Ammon's horn (tissue), 1 donor: ENCODE measurements at places on chromosomes 1 and 21.

DNA sequence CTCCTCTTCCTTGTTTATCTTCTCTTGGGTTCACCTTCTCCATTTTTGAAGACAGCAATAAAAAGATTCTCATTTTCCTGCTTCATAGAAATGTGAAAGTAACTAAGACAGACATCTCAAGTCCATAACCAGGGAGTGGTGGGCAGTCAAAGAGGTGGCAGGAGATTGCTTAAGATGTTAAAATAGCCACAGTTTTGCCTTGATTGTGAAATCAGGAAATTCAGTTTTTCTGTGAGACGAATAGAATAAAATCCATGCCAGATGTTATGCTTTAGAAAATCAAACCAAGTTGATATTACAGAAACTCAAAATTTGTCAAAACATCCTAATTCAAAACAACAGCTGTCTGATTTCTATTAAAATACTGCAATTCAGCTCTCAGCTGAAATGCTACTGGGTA, 57.2 kb downstream of the TNN start:
- DNase-seq: no peak

DNA sequence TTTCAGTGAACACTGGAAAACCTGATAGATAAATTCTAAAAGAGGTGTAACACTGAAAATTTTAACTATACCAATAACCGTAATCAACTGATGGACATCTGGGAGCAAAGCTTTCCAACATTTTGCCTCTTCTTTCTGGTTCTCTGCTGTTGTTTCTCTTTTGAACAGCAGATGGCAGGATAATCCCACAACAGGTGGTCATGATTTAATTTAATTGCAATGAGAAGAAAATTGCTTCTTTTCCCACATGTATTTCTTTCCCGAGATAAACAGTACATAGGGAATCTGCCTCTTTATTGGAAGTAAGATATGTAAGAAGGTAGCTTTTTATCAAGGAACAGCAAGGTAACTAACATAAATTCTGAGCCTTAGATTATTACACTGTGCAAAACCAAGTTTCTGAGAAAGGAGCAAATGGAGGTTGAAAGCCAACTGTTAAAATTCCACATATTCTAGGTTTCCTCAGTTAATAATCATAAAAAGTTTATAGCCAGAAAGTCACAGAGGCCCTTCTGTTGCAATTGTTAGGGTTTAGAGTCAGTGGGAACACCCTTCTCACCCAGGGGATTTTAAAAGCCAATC, 72.9 kb downstream of the RPS6KA1 start:
- DNase-seq: peak; percentile 81

GRCh38 chr1:235852887-235853286, 13.8 kb downstream of the LYST start:
- DNase-seq: no peak

- DNase-seq: no peak
Observed at GRCh38 chr1:8687538-8687937, 129.9 kb downstream of the RERE start.

- no peak for DNase-seq
Observed at GRCh38 chr1:9680091-9680490, 28.6 kb downstream of the PIK3CD start.

GRCh38 chr1:47853059-47853458, 144.1 kb downstream of the TRABD2B start:
- DNase-seq: no peak

DNA sequence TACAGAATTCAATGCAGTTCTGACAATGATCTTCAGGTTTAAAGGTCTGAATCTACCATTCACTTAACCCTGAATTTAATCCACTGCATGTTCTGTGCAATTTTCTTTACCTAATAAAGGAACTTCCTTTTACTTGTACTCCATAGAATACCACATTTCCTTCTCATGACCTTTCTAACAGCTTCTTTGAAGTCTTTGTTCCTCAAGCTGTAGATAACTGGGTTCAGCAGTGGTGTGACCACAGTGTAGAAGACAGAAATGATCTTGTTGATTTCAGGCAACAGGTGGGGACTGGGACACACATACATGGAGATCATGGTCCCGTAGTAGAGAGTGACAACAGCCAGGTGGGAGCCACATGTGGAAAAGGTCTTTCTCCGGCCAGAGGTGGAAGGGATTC, 878 bp downstream of the OR11L1 start:
- DNase-seq: no peak

GRCh38 chr21:46185716-46186115, 1.5 kb upstream of the SPATC1L start:
- DNase-seq: no peak

DNA sequence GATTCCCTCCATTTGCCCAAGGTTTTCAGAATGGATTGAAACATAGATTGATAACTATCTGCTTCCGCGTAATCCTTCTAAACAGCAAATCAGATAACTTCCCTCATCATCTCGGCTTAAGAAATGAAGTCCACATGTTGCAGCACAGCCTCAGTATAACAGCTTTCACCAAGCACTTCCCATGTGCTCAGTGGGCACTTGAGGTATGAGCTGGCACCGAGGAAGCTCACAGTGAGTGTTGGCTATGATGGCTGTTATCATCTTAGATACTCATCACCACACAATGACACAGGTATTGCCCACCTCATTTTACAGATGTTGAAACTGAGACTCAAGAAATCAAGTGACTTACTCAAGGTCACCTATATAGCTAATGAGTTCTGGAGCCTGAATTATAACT, 43.2 kb downstream of the RCSD1 start:
- DNase-seq: no peak

- peak; percentile 8 for DNase-seq
Observed at GRCh38 chr1:20837554-20838192, 50.6 kb upstream of the HP1BP3 start.

- no peak for DNase-seq
Observed at GRCh38 chr1:195899762-195900352, 708.4 kb downstream of the KCNT2 start.

DNA sequence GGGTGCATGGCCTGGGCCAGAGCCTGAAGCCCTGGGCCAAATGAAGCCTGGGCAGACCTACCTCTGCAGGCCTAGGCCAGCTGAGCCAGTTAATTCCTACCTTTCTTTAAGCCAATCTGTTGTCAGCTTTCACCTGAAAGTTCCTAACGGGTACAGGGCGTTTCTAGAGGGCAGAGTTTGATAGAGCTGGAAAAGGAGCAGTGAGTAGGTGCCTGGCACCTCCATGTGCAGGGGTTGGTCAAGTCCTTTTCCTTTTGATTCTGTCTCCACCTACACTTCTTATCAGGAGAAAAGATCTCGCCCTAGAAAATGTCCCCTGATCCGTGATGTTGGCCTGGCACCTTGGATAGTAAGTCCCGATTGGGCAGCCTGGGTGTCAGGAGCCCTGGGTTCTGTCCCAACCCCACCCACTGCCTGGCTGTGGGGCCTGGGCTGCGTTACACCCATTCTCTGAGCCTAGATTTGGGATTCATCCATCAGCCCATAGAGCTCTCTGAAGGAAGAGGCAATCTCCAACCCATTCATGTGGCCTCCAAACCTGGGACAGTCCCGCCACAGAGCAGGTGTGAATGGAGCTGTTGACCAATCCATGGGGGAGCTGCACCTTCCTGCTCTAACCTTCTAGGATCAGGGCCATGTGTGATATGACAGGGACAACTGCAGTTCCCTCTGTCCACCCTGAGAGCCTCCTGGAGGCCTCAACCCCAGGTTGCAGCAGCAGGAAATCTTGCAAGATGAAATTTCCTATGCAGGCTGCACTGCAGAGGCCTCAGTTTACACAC, 304.3 kb downstream of the MATN1 start:
- no peak for DNase-seq

- DNase-seq: no peak
Observed at GRCh38 chr1:48552903-48553606, 81.1 kb upstream of the SPATA6 start.

- DNase-seq: no peak
Observed at GRCh38 chr1:33354707-33355316, 33.9 kb upstream of the A3GALT2 start.

- DNase-seq: peak; percentile 57
Observed at GRCh38 chr1:37793773-37794371, at the start of gene MANEAL. Gene MANEAL (plus strand): TSS chr1:37793847. CDS start chr1:37794183, 336 bp downstream.

- DNase-seq: no peak
Observed at GRCh38 chr1:111576547-111576946, 43.0 kb upstream of the RAP1A start.

DNA sequence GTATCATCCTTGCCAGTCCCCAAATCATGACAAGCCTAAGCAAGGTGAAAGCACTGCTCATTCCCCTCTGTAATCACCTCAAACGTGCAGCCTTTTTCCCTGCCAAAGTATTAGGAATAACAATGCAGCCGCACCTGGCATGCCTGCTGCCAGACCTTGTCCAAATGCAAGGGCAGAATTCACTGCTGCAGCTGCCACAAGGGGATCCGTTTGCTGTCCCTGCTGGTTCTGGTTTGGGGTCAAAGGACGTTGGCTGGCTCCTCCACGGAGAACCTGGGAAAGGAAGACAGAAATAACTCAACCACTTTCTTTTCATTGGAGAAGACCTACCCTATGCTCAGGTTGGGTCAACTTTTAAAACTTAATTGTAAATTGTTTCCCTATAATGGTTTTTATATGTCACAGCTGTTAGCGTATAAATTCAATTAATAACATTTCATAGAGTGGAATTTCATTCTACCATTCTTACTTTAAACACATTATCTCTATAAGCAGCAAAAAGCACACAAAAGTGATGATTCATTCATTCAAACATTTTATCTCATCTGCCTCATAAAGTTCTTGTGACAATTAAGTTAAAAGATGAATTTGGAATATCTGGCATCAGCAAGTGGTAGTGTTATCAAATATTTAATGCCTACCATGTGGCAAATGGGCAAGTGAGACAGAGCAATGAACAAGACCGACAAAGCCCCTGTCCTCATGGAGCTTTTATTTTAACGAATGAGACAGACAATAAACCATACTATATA, 59.8 kb upstream of the SDC3 start:
- no peak for DNase-seq

DNA sequence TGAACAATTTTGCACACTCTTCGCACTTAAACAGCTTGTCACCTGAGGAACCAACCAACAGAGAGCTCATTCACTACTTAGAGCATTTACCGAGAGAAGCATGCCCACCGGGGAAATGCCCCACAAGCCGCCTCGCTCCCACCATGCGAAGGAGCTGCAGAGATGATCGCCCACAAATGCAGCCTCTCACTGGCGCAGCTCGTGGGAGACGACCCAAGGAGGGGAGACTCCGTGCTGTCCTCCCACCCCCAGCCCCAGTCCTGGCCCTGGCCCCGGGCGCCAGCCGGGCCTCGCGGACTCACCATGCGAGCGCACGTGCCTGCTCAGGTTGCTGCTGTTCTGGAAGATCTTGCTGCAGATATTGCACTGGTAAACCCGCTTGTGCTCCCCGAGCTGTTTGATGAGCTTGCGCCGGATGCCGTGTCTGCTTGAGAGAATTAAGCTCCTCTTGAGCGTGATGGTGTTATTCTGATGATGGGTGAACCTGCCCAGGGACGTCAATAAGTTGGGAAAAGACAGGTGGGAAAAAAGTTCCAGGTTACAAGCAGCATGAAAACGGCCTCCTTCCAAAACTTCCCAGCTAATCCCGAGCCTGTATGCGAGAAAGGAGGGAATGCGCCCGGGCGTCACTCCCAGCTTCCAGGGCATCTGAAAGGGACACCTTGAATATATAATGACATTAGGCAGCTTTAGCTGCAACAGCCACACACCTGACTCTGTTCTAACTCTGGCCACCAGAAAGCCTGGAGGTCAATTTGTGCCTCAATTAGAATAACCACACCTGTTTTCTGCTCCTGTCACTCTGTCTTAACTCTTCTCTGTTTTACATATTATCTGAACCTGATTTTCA, 42.8 kb downstream of the PRDM15 start:
- DNase-seq: no peak

- DNase-seq: peak; percentile 77
Observed at GRCh38 chr1:90850898-90851710, 134.0 kb upstream of the BARHL2 start.

DNA sequence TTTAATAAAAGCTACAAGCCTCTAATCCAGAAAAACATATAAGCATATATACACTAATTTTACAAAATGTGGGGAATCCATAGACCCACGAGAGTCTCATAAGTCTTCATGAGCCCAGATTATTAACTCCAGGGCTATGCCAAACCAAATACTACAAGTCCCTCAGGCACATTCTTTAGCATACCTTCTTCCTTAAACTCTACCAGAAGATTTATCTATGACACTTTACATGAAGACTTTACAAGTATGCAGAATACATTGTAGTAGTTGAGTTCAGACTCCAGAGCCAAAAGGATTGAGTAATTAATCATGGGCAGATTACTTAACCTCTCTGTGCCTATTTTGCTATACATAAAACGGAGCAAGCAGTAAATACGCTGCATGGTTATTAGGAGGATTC, 793.7 kb upstream of the ADGRL2 start:
- no peak for DNase-seq
